ENCODE measurements at places on chromosomes 16 and 17.

DNA sequence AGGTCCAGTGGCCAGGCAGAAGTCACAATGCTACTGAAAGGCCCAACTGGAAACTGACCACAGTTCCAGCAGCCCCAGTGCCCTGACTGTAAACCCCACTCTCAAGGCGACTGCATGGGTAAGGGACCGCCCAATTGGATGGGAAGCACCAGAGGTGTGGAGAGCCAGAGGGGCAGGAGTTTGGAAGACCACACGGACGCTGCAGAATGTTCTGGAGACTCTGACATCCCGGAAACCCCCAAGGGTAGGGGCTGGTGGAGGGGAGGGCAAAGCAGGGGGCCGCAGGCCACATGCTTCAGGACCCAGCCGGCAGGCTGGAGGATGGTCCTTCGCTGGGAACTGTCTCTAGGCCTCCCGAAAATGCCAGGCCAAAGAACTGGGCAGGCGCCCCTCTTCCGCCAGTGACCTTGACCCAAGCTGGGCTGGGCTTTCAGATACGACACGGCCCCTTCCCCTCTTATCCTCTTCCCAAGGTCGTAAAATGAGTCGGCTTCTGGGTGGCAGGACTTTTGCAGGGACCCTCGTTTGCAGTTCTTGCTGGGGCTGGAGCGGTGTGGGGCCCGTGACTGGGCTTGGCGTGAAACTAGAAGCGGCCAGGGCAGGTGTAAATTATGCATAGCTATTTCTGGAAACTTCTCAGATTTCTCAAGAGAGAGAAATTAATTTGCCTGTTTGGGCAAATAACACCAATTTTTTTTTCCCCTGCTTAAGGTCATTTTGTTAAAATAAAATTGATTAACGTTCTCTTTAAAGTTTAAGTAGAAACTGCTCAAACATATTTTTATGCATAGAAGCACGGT is 110.2 kb downstream of the C16orf78 start:
- DNase-seq, result no peak

DNA sequence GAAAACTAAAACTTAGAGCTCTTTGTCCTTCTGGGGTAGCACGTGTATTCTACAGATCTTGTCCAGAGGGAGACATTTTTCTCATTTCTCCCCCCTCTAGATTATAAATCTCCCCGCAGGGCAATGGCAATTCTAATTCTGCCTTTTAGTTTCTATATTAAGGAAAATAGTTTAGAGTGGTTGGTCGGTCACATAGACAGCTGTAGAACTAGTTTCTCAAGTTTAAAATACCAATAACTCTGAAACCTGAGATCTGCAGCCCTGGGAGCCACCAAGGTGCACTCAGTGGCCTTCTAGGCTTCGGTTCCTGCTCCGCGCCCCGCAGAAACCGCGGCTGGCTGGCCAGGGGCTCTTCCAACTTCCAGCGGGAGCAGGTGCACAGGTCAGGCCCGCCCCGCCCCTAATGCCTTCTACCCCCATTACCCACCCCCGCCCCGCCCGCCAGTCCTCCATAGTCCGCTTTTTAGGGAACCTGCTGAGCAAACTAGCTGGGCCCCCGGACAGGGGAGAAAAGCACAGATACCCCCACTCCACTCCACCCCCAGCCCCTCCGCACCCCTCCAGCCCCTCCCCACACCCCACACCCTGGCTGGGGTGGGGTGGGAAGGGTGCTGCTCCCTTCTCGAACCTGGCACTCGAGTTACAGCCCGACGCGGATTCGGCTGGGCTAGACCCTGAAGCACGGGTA is 431 bp downstream of the SLFN11 start:
- no peak for DNase-seq

DNA sequence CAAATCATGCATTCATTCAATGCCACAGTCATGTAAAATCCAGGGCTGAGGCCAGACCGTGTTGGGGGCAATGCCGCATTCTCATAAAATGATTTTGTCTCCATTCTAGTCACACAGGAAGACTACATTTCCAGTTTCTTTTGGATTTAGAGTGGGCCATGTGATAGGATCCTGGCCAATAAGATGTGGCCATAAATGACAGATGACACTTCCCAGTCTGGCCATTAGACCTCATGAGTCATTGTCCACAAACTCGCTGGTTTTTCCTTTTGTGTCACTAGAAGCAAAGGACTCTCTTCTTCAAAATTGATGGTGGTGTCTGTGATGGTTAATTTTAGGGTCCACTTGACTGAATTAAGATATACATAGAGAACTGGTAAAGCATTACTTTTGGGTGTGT is 352.3 kb downstream of the UTP18 start:
- no peak for DNase-seq

DNA sequence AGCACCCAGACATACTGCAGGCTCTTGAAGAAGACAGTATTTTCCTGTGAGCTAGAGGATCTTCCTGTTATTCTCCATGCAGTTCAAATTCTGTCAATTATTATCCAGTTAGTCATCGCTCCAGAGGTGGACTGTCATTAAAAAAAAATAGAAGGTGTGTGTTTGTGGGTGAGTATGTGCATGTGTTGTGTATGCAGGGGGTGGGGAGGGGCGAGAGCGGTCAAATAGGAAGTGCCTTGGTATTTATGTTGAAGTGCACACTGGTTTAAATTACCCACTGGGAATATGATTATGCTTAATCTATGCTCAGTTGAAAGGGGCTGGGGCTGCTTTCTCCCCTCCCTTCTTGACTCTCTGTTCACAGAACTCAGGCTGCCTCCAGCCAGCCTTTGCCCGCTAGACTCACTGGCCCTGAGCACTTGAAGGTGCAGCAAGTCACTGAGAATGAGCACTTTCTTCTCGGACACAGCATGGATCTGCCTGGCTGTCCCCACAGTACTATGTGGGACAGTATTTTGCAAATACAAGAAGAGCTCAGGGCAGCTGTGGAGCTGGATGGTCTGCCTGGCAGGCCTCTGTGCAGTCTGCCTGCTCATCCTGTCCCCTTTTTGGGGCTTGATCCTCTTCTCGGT is at the start of gene HSD17B2:
HSD17B2 (plus strand) TSS at position 273 of the 632 bp plus-strand sequence; CDS start at position 445, 172 bp downstream.
- DNase-seq, result no peak

DNA sequence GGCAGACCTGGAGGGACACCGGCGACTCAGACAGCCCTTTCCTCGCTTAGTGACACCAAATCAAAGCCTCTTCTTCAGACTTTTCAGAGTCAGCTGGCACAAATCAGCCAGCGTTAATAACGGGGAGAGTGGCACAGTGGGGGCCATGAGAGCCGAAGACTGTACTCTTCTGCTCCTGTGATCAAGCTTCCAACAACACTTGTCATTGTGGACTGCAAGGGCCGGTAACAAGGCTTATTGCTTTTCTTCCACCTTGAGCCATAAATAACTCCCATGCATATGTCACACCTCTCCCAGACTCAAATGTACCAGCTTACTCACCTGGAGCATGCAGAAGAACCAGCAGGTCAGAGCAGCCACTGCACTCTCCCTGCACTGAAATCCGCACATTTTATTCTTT is 12.8 kb downstream of the FLCN start:
- no peak for DNase-seq

DNA sequence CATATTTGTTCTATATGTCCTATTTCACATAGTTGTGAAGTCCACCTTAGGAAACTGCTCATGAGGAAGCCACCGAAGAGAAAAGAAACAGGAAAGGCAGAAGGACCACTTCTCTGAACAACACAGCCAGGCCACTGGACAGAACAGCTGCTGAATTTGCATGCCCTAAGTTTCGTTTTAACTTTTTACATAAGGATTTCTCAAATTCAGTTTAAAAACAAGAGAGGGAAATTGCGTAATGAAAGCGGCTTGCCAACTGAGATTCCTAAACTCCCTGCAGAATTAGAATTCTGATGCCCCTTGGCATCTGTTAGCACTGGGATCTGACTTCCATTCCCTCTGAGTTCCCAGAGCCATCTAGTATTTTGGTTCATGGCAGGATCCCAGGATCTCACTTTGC is 5.0 kb upstream of the CCL8 start:
- DNase-seq, result no peak

DNA sequence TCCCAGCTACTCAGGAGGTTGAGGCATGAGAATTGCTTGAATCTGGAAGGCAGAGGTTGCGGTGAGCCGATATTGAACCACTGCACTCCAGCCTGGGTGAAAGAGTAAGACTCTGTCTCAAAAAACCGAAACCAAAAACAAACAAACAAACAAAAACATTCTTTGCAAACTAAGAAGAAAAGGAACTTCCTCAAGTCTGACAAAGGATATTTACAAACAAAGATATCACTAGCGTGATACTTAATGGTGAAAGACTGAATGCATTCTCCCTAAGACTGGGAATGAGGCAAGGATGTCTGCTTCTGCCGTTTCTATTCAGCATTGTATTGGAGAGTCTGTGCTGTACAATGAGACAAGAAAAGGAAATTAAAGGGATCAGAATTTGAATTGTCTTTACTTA is 10.5 kb upstream of the MPO start:
- DNase-seq, result no peak

GRCh38 chr17:58455491-58455890 is 32.7 kb downstream of the HSF5 start:
- no peak for DNase-seq

GRCh38 chr17:49928126-49928800 is 40.7 kb upstream of the DLX4 start:
- DNase-seq, result no peak

- no peak for DNase-seq
Measured at GRCh38 chr16:87196231-87196630, 121.0 kb downstream of the C16orf95 start.

GRCh38 chr17:37605813-37606505 is 3.3 kb downstream of the SYNRG start:
- no peak for DNase-seq

DNA sequence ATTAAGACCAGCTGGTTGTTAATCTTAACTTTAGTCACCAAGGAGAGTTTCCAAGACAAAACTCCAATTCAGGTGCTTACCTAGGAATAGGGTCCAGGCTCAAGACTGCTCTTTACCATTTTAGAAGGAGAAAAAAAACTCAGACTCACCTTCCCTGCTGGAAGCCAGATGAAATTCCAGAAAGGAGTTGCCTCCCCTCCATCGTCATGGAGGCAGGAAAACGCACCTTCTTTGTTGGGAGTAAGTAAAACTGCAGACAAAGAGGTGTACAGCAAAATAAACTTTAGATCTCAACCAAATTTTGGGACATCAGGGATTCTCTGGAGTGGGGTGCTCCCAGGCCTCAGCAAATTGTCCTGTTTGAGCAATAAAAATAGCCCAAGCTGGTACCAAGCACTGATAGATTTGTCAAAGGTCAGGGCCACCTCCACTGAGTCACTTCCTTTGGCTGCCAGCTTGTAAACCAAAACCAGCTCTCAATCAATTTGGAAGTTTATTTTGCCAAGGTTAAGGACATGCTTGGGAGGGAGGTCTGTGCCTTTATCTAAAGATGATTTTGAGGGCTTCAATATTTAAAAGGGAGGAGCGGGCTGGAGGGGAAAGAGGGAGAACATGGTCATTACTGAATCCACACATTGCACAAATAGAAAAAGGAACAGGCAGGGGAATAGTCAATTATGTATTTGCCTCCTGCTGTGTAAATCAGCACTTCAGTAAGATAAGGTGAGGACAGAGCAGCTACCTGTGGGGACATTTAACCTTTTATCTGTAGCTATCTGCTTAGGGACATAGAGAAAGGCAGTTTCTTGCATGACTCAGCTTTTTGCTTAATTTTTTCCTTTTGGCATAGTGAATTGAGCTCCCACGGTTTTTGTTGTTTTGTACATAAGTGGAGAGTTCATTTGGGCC is 1.5 kb upstream of the ALDH3A2 start:
- no peak for DNase-seq

- DNase-seq, result no peak
Measured at GRCh38 chr16:19595043-19595767, 39.7 kb downstream of the VPS35L start.

- no peak for DNase-seq
Measured at GRCh38 chr16:22321340-22322001, 24.3 kb downstream of the POLR3E start.

DNA sequence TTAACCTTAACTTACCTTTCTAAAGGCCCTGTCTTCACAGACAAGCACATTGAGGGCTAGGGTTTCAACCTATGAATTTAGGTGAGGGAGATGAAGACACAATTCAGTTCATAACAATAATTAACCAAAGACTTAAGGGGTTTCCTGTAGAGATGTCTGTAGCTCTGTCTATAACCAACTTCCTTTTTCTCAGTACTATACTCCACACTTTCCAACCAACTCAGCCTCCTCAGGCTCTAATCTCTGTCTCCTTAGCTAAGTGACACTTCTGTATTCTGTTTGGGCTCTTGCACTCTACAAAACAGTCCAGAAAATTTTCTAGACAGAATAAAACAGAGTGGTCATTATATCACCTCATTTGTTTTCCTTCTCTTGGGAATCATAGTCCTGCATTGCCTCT is 25.8 kb downstream of the CAPNS2 start:
- no peak for DNase-seq

- no peak for DNase-seq
Measured at GRCh38 chr17:12620200-12620720, 45.4 kb upstream of the MYOCD start.

GRCh38 chr16:76988526-76988925 is 202.5 kb upstream of the MON1B start:
- no peak for DNase-seq

DNA sequence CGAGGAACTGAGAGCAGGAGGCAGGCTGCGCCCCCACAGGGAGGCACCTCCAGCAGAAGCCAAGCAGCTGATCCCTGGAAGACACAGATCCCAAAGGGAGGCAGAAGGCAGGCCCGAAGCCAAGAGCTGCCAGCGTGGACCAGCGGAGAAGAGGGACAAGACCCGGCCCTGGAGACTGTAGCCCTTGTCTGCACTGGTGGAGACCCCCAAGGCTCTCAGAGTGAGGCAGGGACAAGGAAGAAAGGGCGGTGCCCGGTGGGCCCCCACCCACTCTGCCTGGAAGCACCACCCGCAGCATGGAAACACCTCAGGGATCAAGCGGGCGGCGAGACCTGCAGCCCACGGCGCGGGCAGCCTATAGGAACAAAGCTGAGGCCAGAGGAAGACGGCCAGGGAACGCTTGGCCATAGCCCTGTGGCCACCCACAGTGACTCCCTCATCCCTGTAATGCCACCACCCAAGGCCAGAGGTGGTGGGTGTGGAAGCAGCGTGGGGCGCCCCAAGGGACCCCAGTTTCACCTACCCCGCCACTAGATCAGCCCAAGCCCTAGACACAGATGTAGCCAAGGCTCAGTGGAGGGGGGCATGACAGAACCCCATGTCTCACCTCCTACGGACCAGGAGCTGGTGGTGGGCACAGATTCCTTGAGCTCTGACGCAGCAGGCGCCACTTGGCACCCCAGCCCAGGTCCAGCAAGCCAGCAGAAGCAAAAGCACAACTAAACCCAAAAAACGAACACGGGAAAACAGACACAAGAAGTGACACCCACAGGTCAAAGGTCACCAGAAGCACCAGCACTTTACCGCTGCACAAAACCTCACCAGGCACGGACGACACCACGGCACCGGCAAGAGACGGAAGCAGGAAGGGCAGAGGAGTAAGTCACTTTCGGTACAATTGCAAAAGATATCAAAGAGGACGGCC is 2.9 kb upstream of the SIRT7 start:
- DNase-seq, result no peak

Data from GOT3 (cell line).